ENCODE measurements at places on chromosomes 3 and 15. TPM values are rescaled to one million over a fixed set of nuclear protein-coding genes. Genes with fewer than 3 reads are reported as not detected.
A peak's percentile ranks its signal among the peaks of the same experiment; 100 is the strongest.

DNA sequence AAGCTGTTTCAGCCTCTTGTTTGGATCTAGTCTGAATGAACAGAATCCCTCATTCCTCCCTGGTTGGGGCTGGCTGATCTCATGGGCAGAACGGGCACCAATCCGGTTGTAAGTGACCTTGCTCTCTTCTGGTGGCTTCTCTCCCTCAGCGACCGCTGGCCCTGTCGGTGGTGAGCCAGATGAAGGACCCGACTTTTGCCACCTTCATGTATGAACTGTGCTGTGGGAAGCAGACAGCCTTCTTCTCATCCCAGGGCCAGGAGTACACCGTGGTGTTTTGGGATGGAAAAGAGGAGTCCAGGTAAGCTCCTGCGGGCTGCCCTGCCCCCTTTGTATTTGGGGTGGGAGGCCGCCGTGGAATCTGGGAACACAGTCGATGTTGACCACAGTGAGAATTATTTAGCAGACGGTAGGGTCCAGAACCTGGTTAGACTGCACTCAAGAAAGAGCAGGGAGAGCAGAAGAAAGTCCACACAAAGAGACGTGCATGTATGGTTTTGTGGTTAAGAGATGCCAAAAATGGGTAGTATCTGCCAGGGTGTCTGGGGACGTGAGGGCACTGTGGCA lies 138.8 kb downstream of the LRRK1 start:
- H3K27me3 ChIP-seq, result no peaks in the 10 kb centered on the region
- H3K36me3 ChIP-seq, result no peaks in the 10 kb centered on the region
- H3K4me1 ChIP-seq, result no peaks in the 10 kb centered on the region
- H3K27ac ChIP-seq, result no peak overlapping the region
- peak; percentile 43 for DNase-seq

The NR1I2 gene
- not detected for total RNA-seq

The DNAH12 gene
- 0.25 TPM for total RNA-seq

The GPR62 gene
- not detected for total RNA-seq

The TMC3 gene
- total RNA-seq, result 2.7 TPM

- no peaks in the 10 kb centered on the region for H3K36me3 ChIP-seq
- H3K4me1 ChIP-seq, result peaks cover 13% of the 10 kb centered on the region
- H3K27me3 ChIP-seq, result no peaks in the 10 kb centered on the region
- peak; percentile 82 for DNase-seq
- no peak overlapping the region for H3K4me3 ChIP-seq
- H3K27ac ChIP-seq, result no peak overlapping the region
Measured at GRCh38 chr15:31308185-31308639, 18.4 kb upstream of the KLF13 start.

- no peaks in the 10 kb centered on the region for H3K27me3 ChIP-seq
- H3K4me1 ChIP-seq, result no peaks in the 10 kb centered on the region
- H3K4me3 ChIP-seq, result no peak overlapping the region
- no peak for DNase-seq
- H3K36me3 ChIP-seq, result no peaks in the 10 kb centered on the region
Measured at GRCh38 chr3:39435006-39435748, 28.7 kb downstream of the RPSA start.

DNA sequence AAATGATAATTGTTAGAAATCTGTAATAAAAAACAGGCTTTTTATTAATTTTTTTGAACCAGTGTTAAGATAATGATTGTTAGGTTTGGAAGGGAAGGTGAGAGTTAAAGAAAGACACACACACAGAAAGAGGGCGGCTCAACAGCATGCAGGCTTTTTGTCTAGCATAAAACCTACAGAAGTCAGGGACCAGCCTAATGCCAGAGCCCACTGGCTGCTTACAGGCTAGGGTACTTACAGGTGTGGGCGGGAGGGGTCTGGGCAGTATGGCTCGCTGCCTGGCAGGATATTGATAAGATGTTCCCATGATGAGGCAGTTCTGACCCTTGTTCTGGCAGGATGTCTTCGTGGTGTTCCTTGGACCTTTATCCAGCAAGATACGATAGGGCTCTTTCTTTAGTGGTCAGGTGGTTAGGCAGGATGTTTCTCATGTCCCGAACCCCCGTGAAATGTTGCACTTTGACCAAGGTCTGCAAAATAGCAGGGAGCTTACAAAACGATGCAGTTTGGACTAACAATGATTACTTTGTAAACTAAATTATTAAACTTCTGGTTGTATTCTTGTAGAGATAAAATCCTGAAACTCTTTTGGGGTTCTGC lies 84.7 kb downstream of the DCUN1D1 start:
- no peak for DNase-seq
- H3K4me1 ChIP-seq, result no peaks in the 10 kb centered on the region
- H3K36me3 ChIP-seq, result peaks cover 26% of the 10 kb centered on the region
- no peaks in the 10 kb centered on the region for H3K27me3 ChIP-seq

The KLHL25 gene
- 9.6 TPM for total RNA-seq

DNA sequence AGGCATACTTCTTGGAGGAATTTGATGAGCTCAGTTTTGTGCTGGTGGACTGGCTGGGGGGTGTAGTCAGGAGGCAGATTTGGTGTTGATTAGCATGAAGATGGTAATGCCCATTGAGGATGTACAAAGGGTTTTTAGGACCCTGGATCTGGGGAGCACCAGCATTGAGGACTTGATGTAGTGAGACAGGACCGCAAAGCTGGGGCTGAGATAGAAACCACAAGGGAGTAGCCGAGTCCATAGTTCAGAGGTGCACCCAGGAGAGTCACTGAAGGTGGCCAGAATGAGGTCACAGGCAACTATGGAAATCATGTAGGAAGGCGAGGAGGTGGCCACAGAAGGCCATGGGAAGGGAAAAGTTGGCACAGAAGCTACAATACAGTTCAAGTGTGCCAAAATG lies 2.7 kb upstream of the CDC25A start:
- no peaks in the 10 kb centered on the region for H3K27me3 ChIP-seq
- no peak overlapping the region for H3K27ac ChIP-seq
- DNase-seq, result no peak
- no peaks in the 10 kb centered on the region for H3K36me3 ChIP-seq

DNA sequence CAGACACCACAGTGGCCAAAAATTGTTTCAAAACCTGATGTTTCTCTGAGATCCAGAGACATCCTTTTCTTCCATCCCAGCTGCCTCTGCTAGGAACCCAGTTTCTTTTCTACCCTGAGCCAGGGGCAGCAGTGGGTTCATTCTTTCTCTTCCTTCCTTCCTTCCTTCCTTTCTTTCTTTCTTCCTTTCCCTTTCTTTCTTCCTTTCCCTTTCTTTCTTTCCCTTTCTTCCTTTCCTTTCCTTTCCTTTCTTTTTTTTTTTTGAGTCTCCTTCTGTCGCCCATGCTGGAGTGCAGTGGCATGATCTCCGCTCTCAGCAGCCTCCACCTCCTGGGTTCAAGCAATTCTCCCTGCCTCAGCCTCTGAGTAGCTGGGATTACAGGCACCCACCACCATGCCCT lies 30.7 kb upstream of the COPG1 start:
- H3K27ac ChIP-seq, result no peak overlapping the region
- no peaks in the 10 kb centered on the region for H3K27me3 ChIP-seq
- H3K36me3 ChIP-seq, result no peaks in the 10 kb centered on the region
- no peak overlapping the region for H3K4me3 ChIP-seq
- H3K4me1 ChIP-seq, result peaks cover under 1% of the 10 kb centered on the region
- no peak for DNase-seq
